Neural progenitor cell (in vitro differentiated cells): ENCODE measurements at places on chromosomes 6 and 20. TPM values are rescaled to one million over a fixed set of nuclear protein-coding genes. Genes with fewer than 3 reads are reported as not detected.

Gene PRSS35
- total RNA-seq = 2.8 and 4.5 TPM in 2 replicates

Gene EMILIN3
- 3.5 and 9.0 TPM in 2 replicates for total RNA-seq

GRCh38 chr20:22716821-22717351 is 132.5 kb upstream of the FOXA2 start:
- no peaks in the 10 kb centered on the region for H3K36me3 ChIP-seq
- H3K4me1 ChIP-seq = no peaks in the 10 kb centered on the region
- no peaks in the 10 kb centered on the region for H3K27me3 ChIP-seq
- no peak overlapping the region for H3K27ac ChIP-seq
- no peak overlapping the region for H3K4me3 ChIP-seq

GRCh38 chr6:168939041-168939440 is 314.6 kb downstream of the THBS2 start:
- H3K4me1 ChIP-seq = no peaks in the 10 kb centered on the region
- H3K4me3 ChIP-seq = no peak overlapping the region
- no peaks in the 10 kb centered on the region for H3K36me3 ChIP-seq
- H3K27ac ChIP-seq = no peak overlapping the region
- no peaks in the 10 kb centered on the region for H3K27me3 ChIP-seq

- H3K36me3 ChIP-seq = no peaks in the 10 kb centered on the region
- no peak overlapping the region for H3K27ac ChIP-seq
- H3K27me3 ChIP-seq = no peaks in the 10 kb centered on the region
- peaks cover 12% of the 10 kb centered on the region for H3K4me1 ChIP-seq
Measured at GRCh38 chr6:13147376-13147775, 181.0 kb downstream of the TBC1D7 start.

- no peak overlapping the region for H3K27ac ChIP-seq
- H3K4me3 ChIP-seq = no peak overlapping the region
- H3K27me3 ChIP-seq = no peaks in the 10 kb centered on the region
- DNase-seq = no peak
- no peaks in the 10 kb centered on the region for H3K36me3 ChIP-seq
Measured at GRCh38 chr6:109050447-109051102, 44.1 kb downstream of the SESN1 start.

Gene RNF182
- 10.3 and 15.3 TPM in 2 replicates for total RNA-seq

Gene HEBP2
- total RNA-seq = 11.9 and 15.1 TPM in 2 replicates

DNA sequence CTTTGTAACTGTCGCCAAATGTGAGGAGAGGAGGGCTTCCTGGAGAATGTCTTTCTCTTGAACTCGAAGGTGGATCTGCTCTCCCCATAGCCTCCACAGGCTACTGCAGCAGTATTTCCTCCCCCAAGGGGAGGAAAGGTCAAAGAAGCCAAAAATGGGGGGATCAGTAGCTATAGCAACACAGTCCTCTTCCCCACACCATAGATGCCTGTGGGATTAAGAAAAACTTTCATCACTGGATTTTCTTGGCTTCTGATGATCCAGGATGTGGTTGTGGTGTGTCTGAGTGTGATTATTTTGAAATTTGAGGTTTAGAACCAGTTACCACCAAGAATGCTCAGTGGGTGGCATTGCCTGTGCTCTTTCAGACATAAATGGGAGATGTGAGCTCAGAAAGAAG is 140.1 kb upstream of the SPACA1 start:
- peaks cover 19% of the 10 kb centered on the region for H3K4me1 ChIP-seq
- no peak overlapping the region for H3K4me3 ChIP-seq
- no peaks in the 10 kb centered on the region for H3K36me3 ChIP-seq
- no peak overlapping the region for H3K27ac ChIP-seq
- DNase-seq = no peak

Gene PHACTR3
- 0.22 and 1.4 TPM in 2 replicates for total RNA-seq

DNA sequence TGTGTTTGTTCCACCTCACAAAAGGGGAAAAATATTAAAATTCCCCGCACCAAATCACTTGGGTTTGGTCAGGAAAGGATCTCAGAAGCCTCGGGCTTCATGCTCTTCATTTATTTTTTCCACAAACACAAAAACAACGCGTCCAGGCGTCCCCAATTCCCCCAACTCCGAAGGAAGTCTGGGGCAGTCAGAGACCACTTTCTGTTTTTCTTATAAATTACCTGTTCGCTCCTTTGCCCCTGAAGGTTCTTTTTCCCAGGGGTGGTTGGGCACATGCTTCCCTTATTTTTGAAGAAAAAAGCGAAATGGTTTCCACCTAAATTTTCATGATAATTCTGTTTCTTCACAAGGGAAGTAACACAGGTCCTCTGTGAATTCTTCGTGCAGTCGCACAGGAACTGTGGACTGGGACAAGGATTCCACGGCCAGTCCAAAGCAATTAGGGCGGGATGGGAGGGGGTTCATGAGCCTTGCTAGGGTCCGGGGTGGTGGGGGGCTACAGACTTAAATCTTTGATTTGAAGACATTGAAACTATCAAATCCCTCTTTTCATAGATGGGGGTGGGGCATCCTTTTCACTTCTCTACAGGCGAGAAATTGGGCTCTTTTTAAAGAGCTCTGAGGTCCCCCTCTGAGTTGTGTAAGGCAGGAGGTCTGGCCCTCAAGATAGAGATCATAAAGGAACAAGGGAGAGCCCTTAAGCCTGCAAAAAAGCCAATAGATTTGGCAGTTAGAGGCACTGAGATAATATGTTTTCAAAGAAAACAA is 30.5 kb upstream of the HFE start:
- H3K36me3 ChIP-seq = no peaks in the 10 kb centered on the region
- peaks cover 17% of the 10 kb centered on the region for H3K4me1 ChIP-seq
- peak overlapping the region; percentile 90 for H3K27ac ChIP-seq
- peak overlapping the region; percentile 90 for H3K4me3 ChIP-seq

DNA sequence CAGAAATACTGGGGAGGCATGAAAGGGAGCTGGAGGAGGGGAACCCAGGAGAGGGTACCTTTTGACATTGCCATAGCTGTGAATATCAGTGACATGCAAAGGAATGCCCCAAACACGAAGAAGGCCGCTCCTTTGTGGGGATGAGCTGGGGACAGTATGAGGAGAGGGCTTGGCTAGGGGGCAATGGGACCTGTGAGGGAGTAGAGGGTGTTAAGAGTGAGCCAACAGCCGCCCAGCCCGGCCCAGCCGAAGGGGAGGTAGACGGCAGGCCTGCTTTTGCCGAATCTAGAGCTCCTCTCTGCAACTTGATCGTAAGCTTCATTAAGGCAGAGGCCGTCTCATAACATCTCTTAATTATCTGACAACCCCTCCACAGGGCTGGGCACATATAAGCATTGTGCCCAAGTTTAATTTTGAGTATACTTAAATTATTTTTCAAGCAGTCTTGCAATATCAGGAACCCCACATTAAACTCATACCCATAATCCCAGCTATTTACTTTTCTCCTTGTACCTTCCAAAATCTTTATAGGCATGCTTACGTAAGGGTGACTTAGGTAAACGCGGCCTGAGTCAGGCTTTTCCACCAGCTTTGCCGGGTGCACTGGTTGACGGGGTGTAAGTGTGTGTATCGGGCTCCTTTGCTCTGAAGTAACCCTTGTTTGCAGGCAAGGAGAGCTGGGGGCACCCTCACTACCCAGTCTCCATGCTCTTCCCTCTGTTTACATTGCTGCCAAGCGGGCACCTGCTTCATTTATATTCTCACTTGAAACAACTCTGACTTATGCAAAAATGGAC is 24.9 kb upstream of the VEGFA start:
- no peak for DNase-seq
- H3K27ac ChIP-seq = no peak overlapping the region
- peaks cover 28% of the 10 kb centered on the region for H3K4me1 ChIP-seq
- no peaks in the 10 kb centered on the region for H3K36me3 ChIP-seq

Gene WFDC8
- total RNA-seq = not detected in 2 replicates

Gene GLP1R
- 0.82 and 1.3 TPM in 2 replicates for total RNA-seq

DNA sequence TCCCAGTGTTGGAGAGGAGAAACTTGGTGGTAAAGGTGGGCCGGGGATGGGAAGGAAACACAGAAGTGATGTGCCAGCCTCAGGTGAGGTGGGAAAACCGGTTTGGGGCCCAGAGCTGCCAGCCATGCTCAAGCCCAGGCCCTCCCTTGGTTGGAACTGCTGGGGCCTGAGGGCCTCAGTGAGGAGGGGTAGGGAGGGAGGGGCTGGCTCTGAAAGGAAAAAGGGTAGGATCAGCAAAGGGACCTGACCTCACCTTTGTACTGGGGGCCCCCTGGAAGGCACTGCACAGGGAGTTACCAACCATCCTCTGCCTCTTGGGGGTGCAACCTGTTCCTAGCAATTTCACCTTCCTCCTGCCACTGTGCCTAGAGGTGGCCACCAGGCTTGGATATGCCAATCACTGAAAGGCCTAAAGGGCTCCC is 1.8 kb upstream of the SPEF1 start:
- peaks cover 8% of the 10 kb centered on the region for H3K4me1 ChIP-seq
- H3K27ac ChIP-seq = no peak overlapping the region
- no peaks in the 10 kb centered on the region for H3K36me3 ChIP-seq

GRCh38 chr20:5442101-5442500 is 125.3 kb upstream of the PROKR2 start:
- H3K27me3 ChIP-seq = no peaks in the 10 kb centered on the region
- H3K4me1 ChIP-seq = no peaks in the 10 kb centered on the region
- no peak overlapping the region for H3K4me3 ChIP-seq

DNA sequence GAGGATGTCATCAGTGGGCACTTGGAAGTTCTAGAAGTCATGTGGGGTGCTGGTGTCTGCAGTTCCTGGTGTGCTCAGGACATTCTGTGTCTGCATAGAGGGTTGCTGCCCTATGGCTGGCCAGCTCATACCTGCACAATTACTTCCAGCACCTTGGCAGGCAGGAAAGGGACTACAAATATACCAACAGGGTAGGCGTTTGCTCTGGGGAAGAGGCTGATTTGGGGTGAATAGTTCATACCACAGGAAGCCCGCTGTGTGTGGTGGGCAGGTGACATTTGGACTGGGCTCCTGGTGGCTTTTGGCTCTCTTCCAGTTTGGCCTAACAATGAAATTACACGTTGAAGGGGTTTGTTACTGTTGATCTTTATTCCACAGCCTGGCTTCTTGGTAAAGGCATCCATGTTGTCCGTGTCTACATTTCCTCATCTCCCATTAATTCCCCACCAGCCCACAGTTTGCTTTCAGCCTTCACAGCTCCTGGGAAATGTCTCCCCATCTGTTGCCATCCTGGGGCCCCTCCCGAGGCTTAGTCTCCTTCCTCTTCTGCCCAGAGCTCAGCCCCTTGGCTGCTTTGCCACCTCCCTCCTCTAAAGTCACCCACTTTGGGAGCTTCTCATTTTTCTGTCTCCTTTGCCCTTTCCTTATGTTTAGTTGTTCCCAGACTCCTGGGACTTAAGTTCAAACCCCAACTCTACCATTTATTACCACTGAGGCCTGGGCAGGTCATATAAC is 88.1 kb downstream of the RSPH3 start:
- peaks cover 27% of the 10 kb centered on the region for H3K4me1 ChIP-seq
- H3K27me3 ChIP-seq = no peaks in the 10 kb centered on the region
- peak overlapping the region; percentile 68 for H3K27ac ChIP-seq
- H3K36me3 ChIP-seq = no peaks in the 10 kb centered on the region
- DNase-seq = no peak

GRCh38 chr6:141131616-141132015 is 1001.1 kb upstream of the GJE1 start:
- H3K27me3 ChIP-seq = no peaks in the 10 kb centered on the region
- no peak overlapping the region for H3K27ac ChIP-seq
- no peak for DNase-seq

DNA sequence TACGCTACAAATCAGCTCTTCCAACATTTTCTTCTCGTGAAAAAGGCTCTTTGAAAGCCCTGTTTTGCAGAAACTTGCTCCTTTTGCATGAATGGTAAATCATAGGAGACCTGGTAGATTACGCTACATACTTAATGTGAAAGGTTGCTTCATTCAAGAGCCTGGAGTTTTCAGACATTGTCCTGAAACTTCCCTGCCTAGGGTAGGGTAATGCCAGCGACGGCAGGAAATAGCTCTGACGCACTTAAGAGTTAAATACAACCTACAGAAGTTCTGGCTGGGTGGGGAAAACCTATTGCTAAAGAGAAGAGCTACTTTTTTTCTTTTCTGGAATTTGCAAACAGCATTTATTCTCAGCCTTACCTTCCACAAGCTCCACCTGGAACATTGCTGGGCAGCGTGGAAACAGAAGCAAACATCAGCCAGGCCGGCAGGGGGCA is 144.5 kb downstream of the LPA start:
- no peak for DNase-seq
- H3K27ac ChIP-seq = no peak overlapping the region
- H3K4me1 ChIP-seq = no peaks in the 10 kb centered on the region
- peak overlapping the region; percentile 55 for H3K4me3 ChIP-seq

Gene PSORS1C2
- not detected in 2 replicates for total RNA-seq

- no peak overlapping the region for H3K27ac ChIP-seq
- H3K36me3 ChIP-seq = no peaks in the 10 kb centered on the region
Measured at GRCh38 chr6:78559056-78559455, 308.3 kb upstream of the IRAK1BP1 start.

GRCh38 chr6:135257631-135258405 is 76.7 kb downstream of the MYB start:
- H3K4me3 ChIP-seq = no peak overlapping the region
- H3K27ac ChIP-seq = no peak overlapping the region
- no peak for DNase-seq

- no peaks in the 10 kb centered on the region for H3K36me3 ChIP-seq
- DNase-seq = no peak
- peaks cover 3% of the 10 kb centered on the region for H3K4me1 ChIP-seq
- no peaks in the 10 kb centered on the region for H3K27me3 ChIP-seq
Measured at GRCh38 chr6:103983011-103983410, 876.7 kb downstream of the HACE1 start.

DNA sequence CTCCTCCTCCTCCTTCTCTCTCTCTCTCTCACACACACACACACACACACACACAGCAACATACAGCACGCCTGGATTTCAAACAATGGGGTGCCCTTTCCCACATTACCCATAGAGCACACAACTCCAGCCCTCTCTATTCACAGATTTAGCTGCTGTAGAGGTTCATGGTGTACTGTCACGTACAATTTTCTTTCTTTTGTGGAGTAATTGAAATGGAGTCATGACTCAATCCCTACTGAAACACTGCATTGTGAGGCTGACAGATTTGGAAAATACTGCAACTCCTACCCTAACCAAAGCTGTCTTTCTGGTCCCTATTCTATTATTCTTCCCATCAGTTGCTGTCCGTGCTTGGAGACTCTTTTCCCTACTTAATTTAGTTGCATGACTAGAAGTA is 166.9 kb downstream of the EDN1 start:
- no peaks in the 10 kb centered on the region for H3K36me3 ChIP-seq
- peaks cover 12% of the 10 kb centered on the region for H3K4me1 ChIP-seq
- no peak overlapping the region for H3K4me3 ChIP-seq
- H3K27ac ChIP-seq = no peak overlapping the region

Gene SLC44A4
- 0.32 and 0.93 TPM in 2 replicates for total RNA-seq

- H3K36me3 ChIP-seq = no peaks in the 10 kb centered on the region
- H3K27me3 ChIP-seq = no peaks in the 10 kb centered on the region
- no peak overlapping the region for H3K4me3 ChIP-seq
- peaks cover 16% of the 10 kb centered on the region for H3K4me1 ChIP-seq
- no peak for DNase-seq
Measured at GRCh38 chr6:98498866-98499265, 335.5 kb upstream of the POU3F2 start.

- no peaks in the 10 kb centered on the region for H3K4me1 ChIP-seq
- H3K27ac ChIP-seq = no peak overlapping the region
- H3K27me3 ChIP-seq = no peaks in the 10 kb centered on the region
- DNase-seq = no peak
Measured at GRCh38 chr6:134010400-134010799, 42.0 kb downstream of the SLC2A12 start.

GRCh38 chr6:79403086-79403485 is 134.1 kb downstream of the LCA5 start:
- H3K4me1 ChIP-seq = peaks cover 39% of the 10 kb centered on the region
- no peak overlapping the region for H3K27ac ChIP-seq
- no peak for DNase-seq
- H3K27me3 ChIP-seq = no peaks in the 10 kb centered on the region
